M059J (cell line): ENCODE measurements at places on chromosomes 11 and 22.

DNA sequence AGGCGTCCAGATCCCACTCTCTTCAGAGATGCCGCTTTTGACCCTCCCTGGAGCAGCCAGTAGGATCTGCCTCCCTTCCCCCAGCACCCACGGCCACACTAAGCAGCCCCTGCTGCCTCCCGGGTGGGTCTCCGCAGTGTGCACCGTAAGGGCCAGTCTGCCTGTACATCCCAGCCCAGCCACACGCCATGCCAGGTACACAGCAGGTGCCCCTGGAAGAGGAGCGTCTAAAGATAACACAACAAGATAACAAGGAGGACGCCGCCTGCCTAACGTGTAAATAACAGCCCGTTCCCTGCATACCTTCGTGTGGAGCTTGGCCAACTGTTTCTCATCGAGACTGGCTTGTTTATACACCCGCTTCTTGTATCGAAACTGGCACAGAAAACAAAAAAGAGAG, 139.4 kb downstream of the SHANK2 start:
- no peak for DNase-seq

DNA sequence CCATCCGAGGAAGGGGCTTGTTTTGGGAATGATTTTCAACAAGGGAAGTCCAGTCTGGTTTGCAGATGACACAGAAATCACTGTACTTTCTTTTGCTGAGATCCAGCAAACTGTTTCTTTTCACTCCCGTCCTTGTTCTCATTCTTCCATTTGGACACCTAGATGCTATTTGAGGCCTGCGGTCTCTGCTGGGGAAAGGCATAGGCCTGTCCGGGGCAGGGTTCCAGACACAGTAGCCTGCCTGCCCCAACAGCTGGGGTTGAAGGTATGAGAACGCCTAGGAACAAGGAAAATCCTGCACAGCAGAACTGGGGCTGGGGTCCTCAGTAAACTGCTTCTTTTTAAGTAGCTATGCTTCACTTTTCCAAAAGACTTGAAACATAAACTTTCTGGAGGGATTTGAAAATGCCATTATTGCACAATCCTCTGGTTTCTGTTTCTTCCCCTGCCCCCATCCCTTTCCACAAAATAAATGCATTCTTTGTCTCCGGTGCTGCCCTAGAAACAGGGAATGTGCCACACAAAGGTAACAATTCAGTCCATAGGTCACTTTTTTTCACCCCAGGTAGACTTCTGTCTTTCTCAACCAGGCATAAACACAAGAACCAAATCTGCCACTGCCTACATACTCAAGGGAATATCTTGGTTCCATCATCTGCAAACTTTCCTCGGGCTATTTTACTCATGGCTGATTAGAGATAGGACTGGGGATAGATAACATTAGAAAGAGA, 174.8 kb upstream of the MTMR2 start:
- DNase-seq, result peak; percentile 62

- peak; percentile 33 for DNase-seq
Measured at GRCh38 chr22:22942511-22943329, 55.1 kb downstream of the IGLL5 start.

- no peak for DNase-seq
Measured at GRCh38 chr11:48003926-48004325, 23.6 kb downstream of the PTPRJ start.
